GM12865 (cell line): ENCODE measurements at places on chromosomes 4 and X.

DNA sequence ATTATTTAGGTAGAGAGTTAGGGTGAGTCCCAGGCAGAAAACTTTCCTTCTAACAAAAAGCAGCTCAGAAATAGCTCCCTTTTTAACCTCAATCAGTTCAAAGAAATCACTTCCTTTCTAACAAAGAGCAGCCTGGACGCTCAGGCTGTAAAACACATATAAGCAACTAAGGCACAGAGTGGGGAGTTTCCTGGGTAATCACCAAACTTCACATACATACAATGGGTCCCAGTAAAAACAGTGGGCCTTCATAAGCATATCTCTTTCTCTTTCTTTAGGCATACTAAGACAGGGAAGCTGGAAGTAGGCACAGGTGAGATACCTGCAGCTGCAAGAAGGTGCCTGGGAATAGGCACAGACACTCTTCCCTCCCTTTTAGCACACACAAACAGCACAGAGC lies 4.9 kb upstream of the NAF1 start:
- DNase-seq: peak; percentile 41

DNA sequence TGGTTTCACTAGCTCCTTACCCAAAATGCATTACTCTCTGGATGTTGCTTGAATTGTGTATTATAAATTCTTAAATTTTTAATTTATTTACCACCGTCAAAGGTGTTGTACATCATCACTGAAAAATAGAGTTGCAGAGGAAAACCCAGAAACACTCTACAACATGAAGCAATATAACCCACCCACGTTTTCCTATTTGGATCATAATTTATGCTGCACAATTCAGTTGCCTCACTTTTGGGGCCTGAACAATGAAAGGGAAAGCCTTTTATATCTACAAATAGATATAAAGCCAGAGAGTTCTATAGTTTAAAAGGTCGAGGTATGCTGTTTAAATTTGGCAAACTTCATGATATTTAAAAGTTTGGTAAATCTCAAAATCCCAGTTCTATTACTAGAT lies 115.4 kb downstream of the MGST2 start:
- no peak for DNase-seq

- DNase-seq: peak; percentile 53
These were observed 194.0 kb upstream of the CASK start for GRCh38 chrX:42117318-42117717.

DNA sequence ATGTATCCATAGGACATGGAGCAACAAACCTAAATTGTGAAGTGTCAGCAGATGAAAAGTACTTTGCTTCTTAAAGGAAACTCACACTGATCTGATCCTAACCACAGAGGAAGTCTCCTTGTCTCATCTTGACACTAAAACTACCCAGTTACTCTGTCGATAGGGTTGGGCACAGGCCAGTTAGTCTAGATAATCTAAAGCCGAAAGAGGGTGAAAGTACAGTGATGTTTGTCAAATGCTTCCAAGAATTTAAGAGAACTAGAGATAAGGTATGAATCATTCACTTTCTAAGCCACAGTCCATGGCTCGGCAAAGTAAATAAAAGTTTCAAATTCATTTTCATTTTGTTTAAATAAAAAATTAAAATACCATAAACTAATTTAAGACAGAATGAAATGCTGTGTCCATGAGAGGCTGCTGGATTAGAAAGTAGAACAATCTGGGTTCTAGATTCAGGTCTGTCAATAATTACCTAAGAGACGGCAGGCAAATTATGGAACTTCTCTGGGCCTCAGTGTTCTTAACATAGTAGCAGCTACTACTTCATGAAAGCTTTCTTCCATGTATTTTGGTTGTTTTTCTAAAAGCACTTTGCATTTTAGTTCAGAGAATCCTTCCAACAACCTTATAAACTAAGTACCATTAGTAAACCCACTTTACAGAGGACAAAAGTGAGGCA lies 176.7 kb downstream of the LDB2 start:
- peak; percentile 1 for DNase-seq

DNA sequence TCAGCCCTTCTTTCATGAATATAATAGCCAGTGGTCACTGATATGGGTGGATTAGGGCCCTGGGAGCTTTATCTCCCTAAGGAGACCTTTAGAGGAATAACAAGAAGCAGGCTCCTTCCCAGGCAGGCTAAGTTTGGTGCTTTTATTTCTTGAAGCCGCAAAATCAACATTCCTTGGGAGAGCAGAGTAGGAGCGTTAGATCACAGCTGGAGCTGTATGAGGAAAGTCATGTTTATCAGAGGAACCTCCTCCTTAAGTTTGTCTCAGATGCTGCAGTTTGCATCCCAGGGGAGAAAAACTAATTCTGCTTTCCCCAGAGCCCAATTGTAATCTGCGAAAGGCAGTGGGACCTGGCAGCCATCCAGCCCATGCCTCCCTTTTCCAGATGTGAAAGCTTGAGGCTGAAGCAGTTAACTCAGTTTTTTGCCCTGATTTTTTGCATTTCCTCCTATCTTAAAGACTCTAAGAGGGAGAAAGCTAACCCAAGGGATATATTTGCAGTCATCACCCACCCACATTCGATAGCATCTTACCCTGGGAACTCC lies 186.0 kb upstream of the FRMPD4 start:
- DNase-seq: no peak

- no peak for DNase-seq
These were observed 125.3 kb upstream of the MAOA start for GRCh38 chrX:43530837-43531236.

DNA sequence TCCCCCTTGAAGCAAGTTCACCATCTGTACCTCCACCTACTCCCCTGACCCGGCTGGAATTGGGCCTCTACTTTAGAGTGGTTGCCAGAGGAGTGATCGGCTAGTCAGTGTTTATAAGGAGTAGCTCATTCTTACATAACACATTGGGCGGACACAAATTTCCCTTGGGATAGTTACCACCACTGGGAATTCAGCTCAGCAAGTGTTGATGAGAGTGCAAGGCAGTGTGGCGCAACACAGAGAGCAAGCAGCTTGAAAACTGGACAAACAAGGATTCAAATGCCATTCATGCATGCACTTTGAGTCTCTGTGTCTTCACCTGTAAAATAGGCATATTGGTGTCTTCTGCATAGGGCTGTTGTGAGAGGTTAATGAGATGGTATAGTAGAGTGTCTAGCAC lies 92.7 kb downstream of the STK32B start:
- no peak for DNase-seq

GRCh38 chr4:140701071-140701470 lies 55.1 kb downstream of the TBC1D9 start:
- DNase-seq: no peak

- DNase-seq: no peak
These were observed 784.4 kb downstream of the RPA4 start for GRCh38 chrX:97668126-97668525.

GRCh38 chrX:6695717-6696116 lies 160.8 kb upstream of the VCX3A start:
- no peak for DNase-seq

GRCh38 chr4:164383358-164384220 lies 370.3 kb upstream of the SMIM31 start:
- DNase-seq: no peak

- no peak for DNase-seq
These were observed 51.6 kb downstream of the WDFY3 start for GRCh38 chr4:84914686-84915395.

- peak; percentile 61 for DNase-seq
These were observed 186.0 kb downstream of the CRLF2 start for GRCh38 chrX:1026263-1027015.

DNA sequence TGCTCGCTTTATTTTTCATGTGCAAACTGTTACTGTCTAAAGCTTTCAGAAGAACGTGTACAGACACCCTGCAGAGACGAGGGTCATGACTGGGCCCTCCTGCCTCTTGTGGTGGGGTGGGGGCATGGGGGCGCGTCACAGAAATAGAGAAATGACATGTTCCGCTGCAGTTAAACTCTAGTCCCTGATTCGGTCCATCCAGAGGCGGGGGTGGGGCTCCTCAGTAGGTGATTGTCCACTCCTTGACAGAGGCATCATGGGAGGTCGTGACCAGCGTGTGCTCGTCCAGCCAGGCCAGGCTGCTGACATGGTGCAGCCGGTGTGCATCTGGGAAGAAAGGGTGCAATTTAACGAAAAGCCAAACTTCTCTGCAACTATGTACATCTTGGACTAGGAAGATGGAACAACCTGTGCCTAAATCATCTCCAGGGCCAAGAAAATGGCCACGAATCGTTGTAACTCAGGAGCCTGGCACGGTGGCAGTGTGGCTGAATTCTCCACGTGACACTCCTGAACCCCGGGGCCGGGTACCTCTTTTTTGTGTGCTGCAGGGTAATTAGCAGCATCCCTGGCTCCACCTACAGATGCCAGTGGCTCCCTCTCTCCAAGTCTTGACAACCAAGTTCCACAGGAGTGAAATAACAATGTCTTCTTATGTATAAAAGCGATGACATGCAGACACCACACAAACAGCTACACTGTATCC lies 41.3 kb downstream of the WDR1 start:
- DNase-seq: no peak

DNA sequence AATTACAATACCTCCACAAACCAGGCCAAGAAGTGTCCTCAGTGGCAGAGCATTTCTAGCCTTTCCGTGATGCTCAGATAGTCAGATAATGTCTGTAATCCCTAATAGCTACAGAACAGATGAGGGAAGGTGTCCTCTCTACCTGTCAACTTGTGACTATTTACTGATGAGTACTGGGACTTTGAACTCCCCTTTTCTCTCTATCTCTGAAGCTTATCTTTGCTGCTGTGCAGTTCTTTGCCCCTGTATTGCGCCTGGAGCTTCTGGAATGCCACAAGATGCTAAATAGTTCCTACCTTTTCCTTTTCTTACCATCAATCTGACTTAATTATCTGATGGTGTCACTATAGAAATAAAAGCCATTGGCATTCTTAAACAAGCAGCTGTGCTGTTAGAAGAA lies 30.5 kb downstream of the FGF2 start:
- no peak for DNase-seq

GRCh38 chr4:114768501-114768900 lies 169.9 kb downstream of the UGT8 start:
- DNase-seq: no peak

DNA sequence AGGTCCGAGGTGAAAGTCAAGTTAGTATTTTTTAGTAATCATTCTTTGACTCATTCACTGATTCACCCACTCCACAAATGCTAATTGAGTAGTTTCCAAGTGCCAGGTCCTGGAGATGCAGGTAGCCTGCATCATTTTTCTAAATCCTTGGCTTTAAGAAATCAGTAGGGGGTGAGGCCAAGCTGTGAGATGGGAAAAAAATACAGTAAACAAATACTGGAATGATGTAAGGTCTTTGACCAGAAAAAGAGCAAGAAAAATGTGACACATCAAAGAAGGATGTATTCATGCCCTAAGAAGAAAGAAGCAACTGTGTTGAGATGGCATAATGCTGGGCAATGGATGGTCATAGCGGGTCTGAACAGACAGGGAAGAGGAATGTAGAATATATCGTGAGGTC lies 1386.6 kb downstream of the PCDH7 start:
- DNase-seq: no peak

DNA sequence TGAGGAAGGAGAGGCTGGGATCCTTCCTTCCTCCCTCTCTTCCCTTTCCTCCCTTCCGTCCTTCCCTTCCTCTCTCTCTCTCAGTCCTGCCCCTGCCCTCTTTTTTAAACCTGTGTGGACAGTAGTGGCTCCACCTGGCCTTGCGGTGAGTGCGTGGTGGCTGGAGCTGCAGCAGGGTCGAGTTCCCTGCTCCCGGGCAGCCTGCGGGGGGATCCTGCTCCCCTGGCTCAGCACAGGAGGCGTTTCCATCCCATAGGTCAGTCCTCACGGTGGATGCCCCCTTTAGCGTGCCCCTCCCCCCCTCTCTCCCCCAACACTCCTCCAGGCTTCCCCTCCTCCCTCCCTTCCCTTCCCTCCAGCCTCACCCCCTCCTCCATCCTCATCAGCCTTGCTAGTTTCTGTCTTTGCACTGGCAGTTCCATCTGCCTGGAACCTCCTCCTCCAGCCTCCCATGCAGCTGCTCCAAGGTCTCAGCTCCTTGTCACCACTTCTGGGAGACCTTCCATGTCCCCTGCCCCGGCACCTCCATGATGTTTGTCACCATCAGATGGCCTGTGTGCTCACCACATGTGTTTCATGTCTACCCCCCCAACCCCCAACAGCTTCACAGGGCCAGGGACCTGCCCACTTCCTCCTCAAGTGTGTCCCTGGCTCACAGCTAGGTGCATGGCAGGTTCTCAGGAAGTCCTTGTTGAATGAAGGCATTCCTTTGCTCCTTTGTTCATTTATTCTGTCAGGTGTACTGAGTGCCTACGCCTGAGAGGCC lies 68.4 kb downstream of the PSAPL1 start:
- DNase-seq: no peak

- peak; percentile 61 for DNase-seq
These were observed 63.7 kb upstream of the RPL34 start for GRCh38 chr4:108556588-108557200.

- no peak for DNase-seq
These were observed 181.8 kb downstream of the USP46 start for GRCh38 chr4:52477191-52477780.

DNA sequence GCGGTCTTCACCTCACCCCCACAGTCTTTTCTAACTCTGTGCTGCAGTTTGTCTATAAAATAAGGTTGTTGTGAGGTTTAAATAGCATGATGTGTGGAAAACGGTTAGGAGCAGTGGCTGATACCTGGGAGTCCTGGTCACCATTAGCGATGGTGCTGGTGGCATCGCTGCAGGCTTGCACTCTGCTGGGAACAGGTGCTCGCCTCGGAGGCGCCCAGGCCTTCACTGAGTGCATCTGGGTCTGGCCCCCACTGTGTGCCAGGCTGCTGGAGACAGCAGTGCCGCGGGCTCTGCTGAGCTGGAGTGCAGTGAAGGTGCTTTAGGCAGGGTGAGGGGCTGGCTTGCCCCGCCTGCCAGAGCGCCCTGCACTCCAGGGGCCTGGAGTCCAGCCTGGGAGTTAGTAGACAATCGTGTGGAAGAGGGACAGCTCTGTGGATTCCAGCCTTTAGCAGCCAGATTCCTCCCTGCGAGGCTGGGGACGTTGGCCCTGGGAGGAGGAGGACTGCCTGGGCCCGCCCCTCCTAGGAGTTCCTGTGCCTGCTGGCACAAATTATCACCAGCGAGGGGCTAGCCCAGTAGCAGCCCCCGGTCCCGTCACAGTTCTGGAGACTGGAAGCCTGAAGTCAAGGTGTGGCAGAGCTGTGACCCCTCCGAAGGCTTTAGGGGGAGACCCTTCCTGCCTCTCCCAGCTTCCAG lies 7.3 kb downstream of the RGS12 start:
- DNase-seq: no peak

GRCh38 chrX:132001127-132001526 lies 22.0 kb upstream of the STK26 start:
- DNase-seq: no peak

DNA sequence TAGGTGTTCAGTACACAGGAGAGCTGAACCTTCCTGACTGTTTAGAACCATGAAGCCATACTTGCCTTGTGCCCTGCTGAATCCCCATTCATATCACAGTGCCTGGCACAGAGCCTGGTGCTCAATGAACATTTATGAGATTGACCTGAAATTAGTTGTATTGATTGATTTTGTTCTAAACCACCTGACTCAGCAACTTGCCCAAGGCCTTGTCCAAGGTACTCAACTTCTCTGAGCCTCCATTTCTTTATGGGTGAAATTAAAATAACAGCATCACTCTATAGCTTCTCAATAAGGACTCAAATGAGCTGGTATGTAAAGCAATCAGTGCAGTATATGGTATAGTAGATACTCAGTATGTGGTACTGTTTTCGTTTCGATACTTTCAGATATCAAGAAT lies 208.1 kb downstream of the SLC39A8 start:
- no peak for DNase-seq
